SK-N-MC (cell line): ENCODE measurements at places on chromosomes 2 and 18.

GRCh38 chr2:88671786-88672427 lies 19.6 kb upstream of the RPIA start:
- DNase-seq: peak; percentile 30

GRCh38 chr2:28319118-28320008 lies 73.3 kb upstream of the FOSL2 start:
- DNase-seq: no peak

GRCh38 chr2:46846536-46846935 lies 69.1 kb downstream of the MCFD2 start:
- no peak for DNase-seq

- DNase-seq: no peak
Measured at GRCh38 chr2:98759338-98759737, 28.4 kb upstream of the MGAT4A start.

DNA sequence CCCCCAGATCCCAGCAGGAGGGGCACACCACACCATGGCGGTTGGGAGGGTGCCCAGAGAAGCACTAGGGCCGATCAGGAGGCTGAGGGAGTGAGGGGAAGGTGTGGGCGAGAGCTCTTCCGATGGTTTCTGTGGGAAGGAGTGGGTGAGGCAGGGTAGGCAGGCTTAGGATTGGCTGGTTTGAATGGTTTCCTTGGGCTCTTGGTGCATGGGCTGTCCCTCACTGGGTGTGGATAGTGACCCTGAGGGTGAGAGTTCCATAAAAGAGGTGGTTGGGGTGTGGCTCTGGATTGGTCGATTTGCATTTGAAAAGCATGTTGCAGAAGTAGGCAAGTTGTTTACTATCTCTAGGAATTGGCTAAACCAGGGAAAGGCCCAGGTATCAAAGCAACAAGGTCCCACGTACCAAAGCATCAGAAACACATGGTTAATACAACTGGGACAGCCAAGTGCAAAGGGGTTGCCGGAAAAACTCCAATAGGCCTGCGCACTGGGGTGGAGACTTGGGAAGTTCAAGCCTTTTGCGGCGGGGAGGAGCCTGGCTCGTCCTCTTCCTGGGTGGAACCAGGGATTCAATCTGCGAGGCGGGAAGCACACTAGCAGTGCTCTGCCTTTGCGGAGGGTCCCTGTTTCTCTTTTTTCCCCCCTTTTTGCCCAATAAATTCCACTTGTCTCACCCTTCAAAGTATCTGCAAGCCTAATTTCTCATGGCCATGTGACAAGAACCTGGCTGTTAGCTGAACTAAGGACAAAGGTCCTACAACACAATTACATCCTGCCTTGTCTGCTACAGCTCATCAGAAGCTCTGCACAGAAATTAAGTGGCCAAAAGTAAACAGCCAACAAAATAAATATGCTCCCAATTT lies 43.2 kb downstream of the IL1R2 start:
- no peak for DNase-seq

DNA sequence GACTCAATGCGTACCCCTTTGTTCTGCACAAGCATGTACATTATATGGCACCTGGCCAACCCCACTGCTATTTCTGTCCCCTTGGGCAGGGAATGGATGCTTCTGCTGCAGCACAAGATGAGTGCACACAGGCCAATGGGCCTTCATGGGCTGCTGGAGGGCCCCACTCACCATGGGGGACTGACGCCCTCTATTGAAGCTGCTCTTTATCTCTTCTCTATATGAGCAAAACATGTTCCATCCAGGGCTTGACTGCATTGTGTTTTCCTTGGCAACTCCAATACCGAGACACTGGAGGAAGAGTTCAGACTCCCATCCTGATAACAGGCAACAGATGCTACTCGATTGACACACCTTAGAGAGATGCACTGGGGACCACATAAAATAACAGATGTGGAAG lies 251.6 kb upstream of the NCKAP5 start:
- DNase-seq: no peak

GRCh38 chr2:98608962-98609604 lies 694 bp downstream of the UNC50 start:
- no peak for DNase-seq

- DNase-seq: no peak
Measured at GRCh38 chr2:10956006-10956790, 44.5 kb downstream of the KCNF1 start.

DNA sequence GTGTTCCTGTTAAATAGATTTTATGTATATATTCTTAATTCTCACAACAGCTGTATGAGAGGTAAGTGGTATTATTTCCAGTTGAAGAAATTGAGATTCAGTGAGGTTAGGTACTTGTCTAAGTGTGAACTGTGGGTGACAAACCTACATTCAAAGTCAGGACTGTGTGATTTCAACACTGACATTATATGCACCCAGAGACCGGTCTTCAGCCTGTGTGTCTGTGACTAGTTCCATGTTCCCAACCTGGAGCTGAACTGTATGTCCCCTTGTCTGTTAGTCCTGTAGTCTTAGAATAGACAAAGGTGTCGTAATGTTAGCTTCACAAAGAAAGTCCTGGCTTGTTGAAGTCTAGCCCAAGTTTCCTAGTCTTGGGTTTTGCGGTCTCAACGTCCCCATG lies 17.4 kb downstream of the PLEKHB2 start:
- no peak for DNase-seq

- no peak for DNase-seq
Measured at GRCh38 chr18:58827886-58828285, 36.8 kb upstream of the ZNF532 start.

DNA sequence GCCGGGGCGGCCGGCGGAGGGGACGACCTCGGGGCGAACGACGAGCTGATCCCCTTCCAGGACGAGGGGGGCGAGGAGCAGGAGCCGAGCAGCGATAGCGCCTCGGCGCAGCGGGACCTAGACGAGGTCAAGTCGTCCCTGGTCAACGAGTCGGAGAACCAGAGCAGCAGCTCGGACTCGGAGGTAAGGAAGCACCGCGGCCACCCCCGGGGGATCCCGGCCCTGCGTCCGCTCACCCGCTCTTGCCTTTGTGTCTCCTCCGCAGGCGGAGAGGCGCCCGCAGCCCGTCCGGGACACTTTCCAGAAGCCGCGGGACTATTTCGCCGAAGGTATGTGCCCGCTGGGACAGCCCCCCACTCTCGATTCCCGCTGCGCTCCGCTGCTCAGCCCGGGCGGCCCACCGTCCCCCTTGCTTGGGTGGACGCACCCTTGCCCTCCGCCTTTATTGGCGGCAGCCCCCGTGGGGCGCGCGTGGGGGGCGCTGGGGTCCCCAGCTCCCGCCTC lies 611 bp downstream of the TCF7L1 start:
- no peak for DNase-seq

- DNase-seq: no peak
Measured at GRCh38 chr2:232330068-232330999, 48.2 kb upstream of the ALPP start.

GRCh38 chr2:134252092-134252750 lies 1.7 kb upstream of the MGAT5 start:
- DNase-seq: no peak

- no peak for DNase-seq
Measured at GRCh38 chr2:164757934-164758695, 83.5 kb downstream of the COBLL1 start.

DNA sequence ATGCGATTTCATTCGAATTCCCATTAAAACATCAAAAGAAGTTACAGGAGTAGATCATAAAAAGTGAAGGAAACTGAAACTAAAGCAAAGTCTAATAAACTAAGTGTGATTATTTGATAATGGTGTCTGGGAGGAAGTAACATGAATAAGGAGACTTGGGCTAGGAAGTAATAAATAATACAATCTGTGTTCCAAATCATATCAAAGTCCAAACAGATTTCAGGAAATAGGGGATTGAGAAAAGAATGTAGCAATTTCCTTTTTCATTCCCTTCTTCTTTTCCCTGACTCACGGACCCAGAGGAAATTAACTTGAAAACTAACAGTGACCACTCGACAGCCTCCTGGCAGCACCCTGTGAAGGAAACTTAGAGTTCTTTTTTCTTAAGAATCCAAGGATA lies 758.4 kb upstream of the GCFC2 start:
- no peak for DNase-seq

- no peak for DNase-seq
Measured at GRCh38 chr2:61288070-61288841, 126.3 kb downstream of the C2orf74 start.

DNA sequence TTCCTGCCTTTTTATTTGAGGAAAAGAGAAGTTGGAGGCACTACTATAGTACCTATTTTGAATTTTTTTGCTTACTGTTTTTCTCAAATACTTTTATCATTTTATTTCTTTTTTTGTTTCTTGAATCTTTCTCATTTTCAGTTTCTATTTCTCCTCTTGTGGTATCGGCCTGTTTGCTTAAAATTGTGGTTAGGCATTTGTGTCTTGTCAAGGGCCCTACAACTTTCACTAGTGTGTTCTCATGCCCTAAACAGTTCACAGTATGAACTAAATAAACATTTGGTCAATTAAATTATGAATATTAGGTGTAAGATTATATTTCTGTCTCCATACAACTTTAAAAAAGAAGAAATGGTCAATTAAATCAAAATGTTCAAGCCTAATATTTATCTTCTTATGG lies 613.5 kb downstream of the MBD2 start:
- DNase-seq: no peak

- no peak for DNase-seq
Measured at GRCh38 chr2:109437325-109438090, 176.3 kb downstream of the SEPTIN10 start.

- DNase-seq: no peak
Measured at GRCh38 chr2:211568439-211568838, 970.2 kb downstream of the ERBB4 start.

DNA sequence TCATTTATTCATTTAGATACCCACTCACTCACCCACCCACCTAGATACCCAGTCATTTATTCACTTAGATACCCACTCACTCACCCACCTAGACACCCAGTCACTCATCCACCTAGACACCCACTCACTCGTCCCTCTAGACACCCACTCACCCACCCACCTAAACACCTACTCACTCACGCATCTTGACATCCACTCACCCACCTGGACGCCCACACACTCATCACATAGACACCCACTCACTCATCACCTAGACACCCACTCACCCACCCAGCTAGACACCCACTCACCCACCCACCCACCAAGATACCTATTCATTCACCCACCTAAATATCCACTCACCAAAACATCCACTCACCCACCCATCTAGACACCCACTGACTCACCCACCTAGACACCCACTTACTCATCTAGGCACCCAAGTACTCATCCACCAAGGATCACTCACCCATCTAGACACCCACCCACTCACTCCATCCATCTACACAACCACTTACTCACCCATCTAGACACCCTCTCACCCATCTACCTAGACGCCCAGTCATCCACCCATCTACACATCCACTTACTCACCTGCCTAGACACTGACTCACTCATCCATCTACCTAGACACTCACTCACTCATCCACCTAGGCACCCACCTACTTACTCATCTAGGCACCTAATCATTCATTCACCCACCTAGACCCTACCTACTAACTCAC lies 723.7 kb upstream of the RAB6C start:
- no peak for DNase-seq
